ENCODE measurements at places on chromosomes 6 and 20. TPM values are rescaled to one million over a fixed set of nuclear protein-coding genes. Genes with fewer than 3 reads are reported as not detected.

PSORS1C1 gene
- total RNA-seq, result 1.5 TPM

CST7 gene
- total RNA-seq, result not detected

PRSS16 gene
- 4.3 TPM for total RNA-seq

OGFRL1 gene
- total RNA-seq, result 3.7 TPM

NFATC2 gene
- 0.18 TPM for total RNA-seq

PRKN gene
- total RNA-seq, result 0.57 TPM

SLC35F1 gene
- total RNA-seq, result 0.17 TPM

HRH3 gene
- total RNA-seq, result not detected

RBPJL gene
- not detected for total RNA-seq

WFDC2 gene
- not detected for total RNA-seq

ARMH2 gene
- total RNA-seq, result not detected

GABRR1 gene
- not detected for total RNA-seq

- DNase-seq, result no peak
These were observed 593.0 kb downstream of the GRIK2 start for GRCh38 chr6:101986476-101986875.

DNA sequence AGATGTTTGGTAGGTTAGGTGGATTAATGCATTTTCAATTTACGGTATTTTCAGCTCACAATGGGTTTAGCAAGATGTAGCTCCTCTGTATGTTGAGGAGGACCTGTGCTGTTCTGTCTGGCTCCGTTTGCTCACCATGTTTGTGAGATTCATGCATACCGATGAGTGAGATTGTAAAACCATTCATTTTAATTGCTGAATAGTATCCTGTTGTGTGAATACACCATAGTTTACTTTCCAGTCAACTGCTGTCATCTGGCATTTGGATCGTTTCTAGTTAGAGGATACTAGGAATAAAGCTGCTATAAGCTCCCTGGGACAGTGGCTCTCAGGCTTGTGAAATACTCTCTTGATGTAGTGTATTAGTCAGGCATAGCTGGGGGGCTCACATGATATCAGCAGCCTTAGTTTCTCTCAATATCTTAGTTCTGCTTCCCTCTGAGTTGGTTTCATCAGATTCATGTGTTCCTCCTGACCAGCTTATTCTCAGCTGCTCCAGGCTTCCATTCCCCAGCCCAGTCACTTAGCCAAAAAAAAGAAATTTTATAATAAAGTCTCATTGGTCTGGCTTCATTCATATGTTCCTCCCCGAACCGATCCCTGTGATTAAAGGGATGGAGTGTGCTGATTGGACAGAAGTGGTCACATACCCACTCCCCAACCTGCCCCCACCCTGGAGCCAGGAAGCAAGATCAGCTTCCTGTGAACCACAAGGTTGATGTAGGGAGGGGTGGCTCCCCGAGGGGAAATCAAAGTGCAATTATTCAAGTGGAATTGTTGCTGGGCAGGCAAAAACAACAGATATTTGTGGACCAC, 10.9 kb upstream of the B4GALT5 start:
- DNase-seq, result peak; percentile 49

- DNase-seq, result peak; percentile 71
These were observed at the start of gene MICAL1 for GRCh38 chr6:109455437-109456110. Gene MICAL1 (minus strand): TSS chr6:109455772. CDS start chr6:109454196, 1,576 bp downstream.

DNA sequence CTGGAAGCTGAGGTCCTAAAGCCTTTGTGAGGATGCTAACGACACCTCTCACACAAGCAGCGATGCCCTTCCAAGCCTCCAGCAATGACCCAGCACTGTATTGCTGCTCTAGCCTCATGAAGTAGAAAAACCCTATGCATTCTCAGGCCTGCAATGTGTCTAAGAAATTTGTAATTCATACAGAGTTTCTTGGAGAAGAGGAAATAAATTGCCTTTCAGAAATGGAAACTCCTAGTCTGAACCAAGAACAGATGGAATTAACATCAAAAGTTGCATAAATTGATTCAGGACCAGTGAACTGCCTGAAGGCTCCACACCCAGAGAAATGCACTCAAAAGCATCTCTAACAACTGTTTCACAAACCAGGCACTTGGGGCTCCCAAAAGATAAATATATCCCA, 353.6 kb downstream of the ADGRB3 start:
- DNase-seq, result no peak

DNA sequence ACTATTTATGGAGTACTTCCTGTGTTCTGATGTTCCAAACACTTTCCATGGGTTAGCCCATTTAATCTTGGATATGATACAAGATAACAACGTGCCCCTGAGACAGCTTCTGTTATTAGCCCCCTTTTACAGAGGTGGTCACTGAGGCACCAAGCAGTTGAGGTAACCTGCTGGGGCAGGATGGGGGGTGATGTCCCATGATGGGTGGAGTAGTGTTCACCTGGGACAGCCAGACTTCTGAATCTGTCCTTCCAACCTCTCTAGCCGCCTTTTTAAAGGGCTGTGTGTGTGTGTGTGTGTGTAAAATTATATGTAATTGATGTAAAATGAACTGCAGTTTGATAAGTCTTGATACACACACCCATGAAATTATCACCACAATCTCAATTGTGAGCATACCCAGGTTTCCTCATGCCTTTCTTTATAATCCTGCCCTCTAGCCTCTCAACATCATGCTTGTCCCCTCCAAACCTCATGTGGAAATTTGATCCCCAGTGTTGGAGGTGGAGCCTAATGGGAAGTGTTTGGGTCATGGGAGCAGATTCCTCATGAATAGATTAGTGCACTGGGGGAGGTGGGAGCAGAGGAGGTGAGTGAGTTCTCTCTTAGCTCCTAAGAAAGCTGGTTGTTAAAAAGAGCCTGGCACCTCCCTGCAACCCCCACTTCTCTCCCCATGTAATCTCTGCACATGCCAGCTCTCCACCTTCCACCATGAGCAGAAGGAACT, 39.2 kb downstream of the PLAGL2 start:
- DNase-seq, result no peak

DNA sequence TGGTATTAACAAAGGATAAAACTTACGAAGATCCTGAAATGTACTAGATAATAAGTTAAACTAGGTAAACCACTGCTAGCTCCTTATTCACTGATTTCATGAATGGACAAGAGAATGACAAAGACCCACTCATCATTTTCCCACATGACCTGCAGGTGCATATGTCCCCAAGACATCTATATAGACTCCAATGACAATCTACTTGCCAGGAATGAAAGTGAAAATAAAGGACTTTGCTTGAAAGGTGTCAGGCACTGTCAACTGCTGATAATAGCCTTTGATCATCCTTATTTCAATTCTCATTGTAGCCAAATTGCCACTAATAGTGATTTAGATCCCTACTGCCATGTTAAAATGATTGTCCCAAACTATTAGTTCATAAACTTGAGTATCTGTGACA, 321.8 kb downstream of the HACE1 start:
- DNase-seq, result no peak

- no peak for DNase-seq
These were observed 19.4 kb upstream of the RPL7L1 start for GRCh38 chr6:42860036-42860435.

DNA sequence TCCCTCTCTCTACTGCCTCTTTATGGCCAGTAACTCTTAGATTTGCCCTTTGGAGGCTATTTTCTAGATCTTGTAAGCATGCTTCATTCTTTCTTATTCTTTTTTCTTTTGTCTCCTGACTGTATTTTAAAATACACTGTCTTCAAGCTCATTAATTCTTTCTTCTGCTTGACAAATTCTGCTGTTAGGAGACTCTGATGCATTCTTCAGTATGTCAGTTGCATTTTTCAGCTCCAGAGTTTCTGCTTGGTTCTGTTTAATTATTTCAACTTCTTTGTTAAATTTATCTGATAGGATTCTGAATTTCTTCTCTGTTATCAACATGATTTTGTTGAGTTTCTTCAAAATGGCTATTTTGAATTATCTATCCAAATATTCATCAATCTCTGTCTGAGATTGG, 25.0 kb upstream of the SDCBP2 start:
- no peak for DNase-seq

DNA sequence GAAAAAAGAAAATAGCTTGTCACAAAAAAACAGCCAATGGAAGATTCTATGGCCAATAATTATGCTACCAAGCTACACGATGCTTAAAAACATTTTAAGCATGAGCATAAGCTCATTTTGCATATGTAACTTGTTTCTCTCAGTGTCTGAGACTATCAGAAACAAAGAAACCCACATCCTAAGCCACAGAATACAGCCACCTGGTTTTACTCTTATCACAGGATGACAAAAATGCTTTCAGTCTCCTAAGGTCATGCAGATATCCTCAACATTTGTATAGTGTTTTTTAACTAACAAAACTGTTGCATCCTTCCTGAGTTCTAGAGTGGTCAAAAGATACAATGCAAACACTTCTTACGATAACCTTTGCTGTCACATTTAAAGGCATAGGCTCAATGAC, 172.1 kb upstream of the RUNX2 start:
- DNase-seq, result no peak

DNA sequence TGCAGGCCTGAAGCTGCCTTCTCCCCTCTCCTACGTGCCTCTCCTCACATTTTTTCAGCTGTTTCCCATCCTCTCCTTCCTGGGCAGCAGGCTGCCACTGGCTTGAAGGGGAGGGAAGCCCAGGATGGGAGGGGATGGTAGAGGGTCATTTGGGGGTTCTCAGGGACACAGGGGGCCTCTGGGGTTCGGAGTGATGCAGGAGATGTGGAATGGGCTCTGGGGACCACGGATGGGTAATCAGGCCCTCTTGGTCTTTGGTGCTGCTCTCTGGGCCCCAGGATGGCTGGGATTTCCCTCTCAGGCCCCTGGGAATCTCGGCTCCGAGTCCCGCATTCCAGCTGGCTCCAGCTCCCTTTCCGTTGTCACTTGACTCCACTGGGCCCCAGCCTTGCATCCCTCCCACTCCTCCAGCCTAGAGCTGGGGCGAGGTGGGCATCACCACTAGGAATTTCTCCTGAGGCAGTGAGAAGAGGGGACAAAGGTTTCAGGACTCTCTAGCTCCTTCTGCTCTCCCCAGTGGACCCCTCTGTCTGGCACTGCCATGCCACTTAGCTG, 2.0 kb upstream of the DDR1 start:
- no peak for DNase-seq

GRCh38 chr20:61396262-61396848, 144.3 kb downstream of the CDH4 start:
- no peak for DNase-seq

DNA sequence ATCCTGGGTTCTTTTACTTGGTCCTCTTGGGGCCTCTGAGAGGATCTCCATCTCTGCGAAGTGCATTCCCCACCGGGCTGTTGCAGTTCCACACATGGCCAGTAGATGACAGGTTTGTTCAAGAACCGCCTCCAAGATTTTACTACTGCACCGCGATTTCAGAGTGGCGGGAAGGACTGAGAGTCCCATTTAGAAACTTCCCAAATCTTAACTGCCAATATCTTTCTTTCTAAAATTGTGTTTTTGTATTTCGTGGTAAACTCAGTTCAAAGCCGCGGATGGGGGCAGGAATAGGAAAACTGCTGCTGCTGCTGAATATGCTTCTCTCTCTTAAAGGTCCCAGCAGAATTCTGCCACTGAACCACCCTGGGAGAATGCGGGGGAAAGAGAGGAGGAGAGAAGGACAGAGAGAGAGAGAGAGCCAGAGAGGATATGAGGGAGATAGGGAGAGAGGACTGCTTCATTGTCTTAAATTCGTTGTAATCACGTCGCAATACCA, 8.6 kb upstream of the BTNL2 start:
- DNase-seq, result peak; percentile 79

GRCh38 chr6:155047523-155047922, 52.4 kb downstream of the TIAM2 start:
- DNase-seq, result no peak

DNA sequence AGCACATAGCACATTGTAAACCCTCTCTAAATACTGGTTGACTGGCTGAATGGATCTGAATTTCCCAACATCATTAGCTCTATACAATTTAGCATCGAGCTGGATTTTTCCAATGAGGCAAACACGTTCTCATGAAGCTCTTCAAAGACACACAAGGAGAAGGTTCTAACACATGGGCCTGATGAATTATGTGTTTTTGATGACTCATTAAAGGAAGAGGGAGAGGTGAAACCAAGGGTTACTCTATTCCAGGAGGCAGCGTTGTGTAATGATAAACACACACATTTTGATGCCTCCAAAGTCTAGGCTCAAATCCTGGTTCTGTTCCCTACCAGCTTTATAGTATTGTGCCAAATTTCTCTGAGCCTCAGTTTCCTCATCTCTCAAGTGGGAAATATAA, 84.3 kb downstream of the PFDN4 start:
- DNase-seq, result no peak

GRCh38 chr6:32109114-32109764, at the start of gene TNXB:
Gene TNXB (minus strand): TSS chr6:32109338. CDS start chr6:32098198, 11,140 bp downstream.
- DNase-seq, result no peak

DNA sequence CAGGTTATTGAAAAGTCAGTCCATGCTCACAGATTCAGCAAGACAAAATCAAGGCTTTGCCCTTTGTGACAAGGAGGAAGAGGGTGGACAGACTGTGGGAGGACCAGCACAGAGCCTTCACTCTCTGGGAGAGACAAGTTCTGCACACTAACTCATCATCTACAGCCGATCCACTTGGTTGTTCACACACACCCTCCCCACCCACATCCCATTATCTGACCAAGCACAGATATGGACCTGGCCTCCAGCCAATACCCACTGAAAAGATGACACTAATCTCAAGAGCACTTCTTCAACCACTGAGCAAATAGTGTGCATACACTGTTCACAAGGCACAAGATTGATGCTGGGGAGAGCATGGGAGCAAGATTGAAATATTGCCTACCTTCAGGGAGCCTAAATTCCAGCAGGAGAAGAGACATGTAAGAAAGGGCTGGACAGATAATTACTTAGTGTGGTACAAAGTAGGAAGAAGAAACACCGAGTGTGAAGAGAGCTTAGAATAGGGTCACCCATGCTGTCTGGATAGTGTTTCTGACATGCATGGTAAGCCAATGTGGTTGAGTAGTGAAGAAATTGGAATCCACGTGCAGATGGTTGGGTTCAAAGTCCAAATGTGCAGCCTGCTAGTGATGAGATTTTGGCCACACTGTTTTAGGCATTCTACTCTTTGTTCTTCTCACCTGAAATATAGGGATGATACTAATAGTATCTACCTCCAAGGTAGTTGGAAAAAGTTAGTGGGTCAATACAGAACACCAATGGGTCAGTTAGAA, 21.7 kb upstream of the IL17A start:
- no peak for DNase-seq

DNA sequence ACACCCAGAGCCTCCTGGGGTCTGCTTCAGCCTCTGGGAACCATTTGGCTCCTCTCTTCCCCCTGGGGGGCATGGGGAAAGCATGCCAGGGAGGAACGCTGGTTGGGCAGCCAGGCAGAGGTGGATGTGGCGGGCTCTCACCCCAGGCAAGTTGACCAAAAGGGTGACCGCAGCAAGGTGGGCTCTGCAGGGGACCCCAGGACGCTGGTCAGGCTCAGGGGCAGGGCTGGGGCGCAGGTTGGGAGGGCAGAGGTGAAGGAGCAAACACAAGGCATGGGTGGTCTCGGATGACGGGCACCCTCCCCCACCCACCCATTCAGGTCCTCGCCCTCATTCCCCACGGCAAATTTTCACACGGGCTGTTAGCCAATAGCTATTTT, 30.2 kb upstream of the MRGBP start:
- DNase-seq, result no peak

GRCh38 chr6:25511376-25511775, 140.6 kb upstream of the SCGN start:
- no peak for DNase-seq

Data from Daoy (cell line).